H1 (cell line): ENCODE measurements at places on chromosomes 1 and 21. TPM values are rescaled to one million over a fixed set of nuclear protein-coding genes. Genes with fewer than 3 reads are reported as not detected.

Gene MAEL
- not detected in 2 replicates for total RNA-seq

DNA sequence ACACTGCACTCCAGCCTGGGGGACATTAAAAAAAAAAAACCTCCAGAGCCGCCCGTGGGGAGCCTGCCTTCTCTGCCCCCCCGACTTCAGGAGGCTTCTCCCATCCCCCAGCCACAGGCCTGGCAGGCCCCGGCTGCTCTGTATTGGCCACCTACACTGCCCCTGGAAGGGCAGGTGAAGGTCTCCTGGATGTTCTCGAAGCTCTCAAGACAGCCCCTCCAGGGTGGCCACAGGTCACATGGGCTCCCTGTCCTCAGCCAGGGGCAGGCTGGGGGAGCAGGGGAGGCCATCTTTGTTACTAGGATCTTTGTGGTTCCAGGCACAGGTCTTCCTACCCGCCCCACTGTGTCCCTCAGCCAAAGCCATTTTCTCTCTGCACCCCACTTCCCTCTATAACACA, 32.8 kb downstream of the PADI6 start:
- no peak overlapping the region for H3K4me3 ChIP-seq
- no peaks in the 10 kb centered on the region for H3K27me3 ChIP-seq
- peaks cover 13% of the 10 kb centered on the region; the same call in 1 of the 2 replicates for H3K4me1 ChIP-seq
- H3K27ac ChIP-seq: no peak overlapping the region

DNA sequence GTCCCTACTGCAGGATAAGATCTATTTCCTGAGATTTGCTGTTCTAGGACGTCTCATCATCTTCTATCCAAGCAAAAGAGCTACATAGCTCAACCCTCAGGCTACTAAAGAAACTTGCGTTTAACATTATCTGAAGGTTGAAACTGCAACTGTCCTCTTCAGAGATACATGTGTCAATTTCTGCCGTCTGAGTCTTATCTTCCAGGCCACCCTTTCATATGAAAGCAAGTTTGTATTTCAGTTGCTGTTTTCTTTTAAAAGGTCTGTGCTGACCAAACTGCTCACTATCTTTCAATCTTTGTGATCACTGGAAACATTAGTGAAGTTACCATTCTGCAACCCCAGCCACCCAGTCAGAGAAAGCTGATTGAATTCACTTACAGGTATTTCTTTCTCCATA, 108.6 kb upstream of the RAB3GAP2 start:
- H3K36me3 ChIP-seq: no peaks in the 10 kb centered on the region
- H3K27me3 ChIP-seq: no peaks in the 10 kb centered on the region
- DNase-seq: no peak
- no peak overlapping the region for H3K4me3 ChIP-seq

- H3K27me3 ChIP-seq: no peaks in the 10 kb centered on the region
- no peak for DNase-seq
- no peaks in the 10 kb centered on the region for H3K36me3 ChIP-seq
- H3K4me1 ChIP-seq: peaks cover 7% of the 10 kb centered on the region
- no peak overlapping the region for H3K27ac ChIP-seq
Measured at GRCh38 chr1:21297975-21298374, 7.7 kb upstream of the ECE1 start.

GRCh38 chr1:176656257-176656995, 193.5 kb downstream of the PAPPA2 start:
- H3K36me3 ChIP-seq: no peaks in the 10 kb centered on the region
- no peaks in the 10 kb centered on the region for H3K4me1 ChIP-seq
- no peak overlapping the region for H3K27ac ChIP-seq
- no peaks in the 10 kb centered on the region for H3K27me3 ChIP-seq
- no peak overlapping the region for H3K4me3 ChIP-seq
- no peak for DNase-seq
